Stimulated activated CD4-positive, alpha-beta T cell treated with anti-CD3 and anti-CD28 coated beads, Interleukin-1b, Interleukin-23, amount 100 ng/mL, for 48 hours (primary cell): ENCODE measurements at places on chromosomes 3 and 15.
A peak's percentile ranks its signal among the peaks of the same experiment; 100 is the strongest.

DNA sequence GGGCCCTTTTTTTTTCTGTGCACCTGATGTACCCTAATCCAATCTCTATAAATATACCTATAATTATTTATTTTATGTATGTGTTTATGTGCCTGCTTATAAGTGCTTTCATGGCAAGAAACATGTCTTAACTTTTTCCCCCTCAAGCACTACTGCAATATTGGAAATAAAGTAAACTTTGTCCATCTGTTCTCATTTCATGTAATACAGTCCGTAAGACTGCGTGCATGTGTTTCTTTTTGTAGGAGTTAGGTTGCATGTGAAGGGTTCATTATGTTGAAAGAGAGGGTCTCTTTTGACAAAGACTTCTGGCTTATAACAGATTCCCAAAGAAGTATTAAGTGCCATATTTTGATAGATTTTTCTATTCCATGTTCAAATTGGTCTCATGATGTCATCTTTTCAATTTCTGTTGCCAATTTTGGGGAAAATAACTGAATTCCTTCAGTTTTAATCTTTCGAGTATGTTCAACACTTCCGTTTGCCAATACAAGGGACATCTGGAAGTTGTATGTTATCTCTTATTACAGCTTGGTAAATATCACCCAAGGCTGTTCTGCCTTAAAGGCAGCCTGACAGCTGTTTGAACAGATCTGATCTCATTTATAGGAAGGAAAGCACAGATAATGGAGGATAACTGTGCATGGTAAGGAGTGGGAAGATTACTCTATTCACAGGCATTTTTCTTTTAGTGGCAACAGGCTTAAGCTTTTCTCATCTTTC lies 273.1 kb upstream of the SGO1 start:
- DNase-seq, result no peak

- no peak for DNase-seq
Measured at GRCh38 chr15:90188914-90189748, 12.0 kb upstream of the SEMA4B start.

- no peak for DNase-seq
Measured at GRCh38 chr15:63942486-63943365, 103.6 kb downstream of the DAPK2 start.

DNA sequence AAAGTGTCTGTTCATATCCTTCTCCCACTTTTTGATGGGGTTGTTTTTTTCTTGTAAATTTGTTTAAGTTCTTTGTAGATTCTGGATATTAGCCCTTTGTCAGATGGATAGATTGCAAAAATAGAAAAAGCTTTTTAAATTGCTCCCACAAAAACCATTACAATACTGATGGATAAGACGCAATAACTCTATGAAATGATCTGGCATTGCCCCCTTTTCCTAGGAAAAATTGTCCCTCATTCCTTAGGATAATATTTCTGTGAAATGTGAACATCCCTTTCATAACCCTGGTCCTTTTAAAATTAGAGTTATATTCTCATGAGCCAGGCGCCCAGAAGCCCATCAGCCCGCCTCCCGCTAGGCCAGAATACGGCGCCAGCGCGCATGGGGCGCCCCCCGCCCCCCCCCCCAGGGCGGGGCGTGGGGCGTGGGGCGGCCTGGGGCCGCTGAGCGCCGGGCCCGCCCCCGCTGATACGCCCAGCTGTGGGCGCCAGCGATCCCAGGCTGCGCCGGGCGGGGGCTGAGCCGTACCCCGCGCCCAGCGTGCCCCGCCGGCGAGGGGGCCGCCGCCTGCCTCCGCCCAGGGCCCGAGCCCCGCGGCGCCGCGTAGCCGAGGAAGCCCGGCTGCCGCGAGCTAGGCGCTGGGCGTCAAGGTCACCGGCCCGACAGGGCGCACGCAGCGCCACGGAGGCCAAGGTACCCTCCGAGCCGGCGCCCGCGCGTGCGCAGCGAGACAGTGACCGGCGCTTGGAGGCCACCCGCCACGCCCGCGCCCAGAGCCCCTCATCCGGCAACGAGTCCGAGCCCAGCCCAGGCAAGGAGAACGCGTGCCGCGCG lies 11.1 kb upstream of the ROPN1B start:
- DNase-seq, result no peak

DNA sequence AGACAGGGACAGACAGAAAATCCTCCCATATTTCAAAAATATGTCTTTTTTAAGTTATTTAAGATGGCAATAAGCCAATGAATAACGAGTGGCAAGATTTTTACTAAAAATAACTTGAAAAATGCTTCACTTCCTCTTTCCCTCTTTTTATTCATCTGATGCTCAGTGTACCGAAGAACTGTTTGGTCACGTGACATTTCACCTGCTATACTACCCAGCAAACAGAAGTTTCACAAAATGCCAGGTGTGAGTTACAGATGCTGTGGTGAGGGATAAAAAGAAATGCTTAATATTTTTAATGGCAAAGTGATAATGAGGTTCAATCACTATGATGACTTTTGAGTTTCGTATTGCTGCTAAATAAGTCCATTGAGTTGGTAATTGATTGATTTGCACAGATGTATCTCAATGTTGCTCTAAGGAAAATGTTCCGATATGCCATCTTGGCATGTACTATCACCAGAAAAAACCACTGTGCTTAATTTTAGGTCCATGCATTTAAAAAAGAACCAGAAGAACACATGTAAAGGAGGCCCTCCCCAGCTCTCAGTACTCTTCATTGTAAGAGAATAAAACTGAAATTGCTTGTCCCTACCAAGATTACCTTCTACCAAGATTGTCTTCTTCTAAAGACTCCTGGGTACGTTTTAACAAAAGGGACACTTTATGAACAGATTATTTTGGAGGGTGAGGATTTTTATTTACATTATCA lies 26.0 kb upstream of the SEC62 start:
- DNase-seq, result no peak

DNA sequence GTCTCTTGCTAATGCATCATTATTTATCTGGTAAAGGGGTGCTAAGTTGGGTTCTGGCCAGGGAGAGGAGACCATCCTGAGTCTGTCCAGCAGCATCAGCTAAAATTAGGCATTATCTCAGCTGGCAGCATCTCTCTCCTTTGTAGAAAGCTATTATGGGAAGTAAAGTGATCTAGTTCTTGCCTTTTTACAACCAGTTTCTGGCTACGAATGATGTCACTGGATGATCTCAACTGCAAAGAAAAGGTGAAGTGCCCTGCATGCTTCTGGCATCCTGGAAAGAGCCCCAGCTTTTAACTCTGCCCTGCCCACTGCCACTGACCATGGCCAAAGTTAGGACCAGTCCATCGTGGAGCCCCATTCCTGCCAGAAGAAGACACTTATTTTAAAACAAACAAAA lies 37.1 kb upstream of the IL12A start:
- no peak for DNase-seq

DNA sequence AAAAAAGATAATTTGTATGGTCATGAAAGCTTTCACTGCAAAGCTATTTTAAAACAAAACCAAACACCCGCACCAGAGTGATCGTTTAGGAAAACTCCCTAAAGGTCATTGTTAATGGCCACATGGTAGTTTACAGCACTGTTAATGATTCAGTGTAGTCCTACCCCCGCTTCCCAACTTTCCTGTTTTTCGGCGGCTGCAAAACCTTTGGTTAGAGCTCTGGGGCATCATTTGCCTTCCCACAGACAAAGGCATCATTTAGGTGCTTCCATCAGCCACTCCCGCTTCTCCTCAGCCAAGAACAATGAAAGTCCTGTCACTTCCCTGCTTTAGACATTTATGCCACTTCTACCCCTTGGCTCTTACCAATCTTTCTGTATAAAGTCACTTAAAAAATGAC lies 10.6 kb downstream of the MELTF start:
- DNase-seq, result no peak

- DNase-seq, result no peak
Measured at GRCh38 chr15:45918839-45919238, 284.0 kb downstream of the SQOR start.

DNA sequence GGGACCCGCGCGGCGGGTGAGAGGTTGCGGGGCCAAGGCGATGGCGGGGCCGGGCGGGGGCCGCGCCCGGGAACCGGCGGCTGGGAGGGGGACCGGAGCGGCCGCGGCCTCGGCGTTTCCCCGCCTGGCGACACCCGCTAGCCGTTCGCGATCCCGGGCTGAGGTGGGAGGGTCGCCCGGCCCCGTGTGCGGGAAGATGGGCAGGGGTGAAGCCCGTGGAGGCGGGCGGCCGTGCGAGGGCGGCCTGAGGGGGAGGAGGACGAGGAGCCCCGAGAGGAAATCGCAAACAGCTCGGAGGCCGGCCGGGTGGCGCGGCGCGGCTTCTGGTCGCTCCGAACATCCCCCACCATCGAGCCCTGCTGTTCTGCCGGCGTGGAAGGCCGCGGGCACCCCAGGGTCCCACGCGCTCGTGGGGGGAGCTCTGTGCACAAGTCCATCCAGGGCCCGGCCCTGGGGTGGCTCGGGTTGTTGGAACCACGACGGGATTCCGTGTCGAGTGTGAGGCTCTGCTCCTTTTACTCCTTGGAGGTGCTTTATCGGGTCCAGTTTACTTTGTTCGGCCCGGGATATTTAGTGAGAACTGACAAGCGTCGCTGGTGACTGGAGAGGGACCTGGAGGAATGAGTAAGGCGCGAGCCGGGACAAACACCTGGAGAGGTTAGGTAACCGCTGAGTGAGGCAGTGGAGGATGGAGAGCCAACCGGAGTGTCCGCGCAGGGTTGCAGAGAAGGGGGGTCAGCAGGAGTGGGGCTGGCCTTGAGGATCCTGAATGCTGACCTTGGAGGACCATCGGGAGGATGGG lies 728 bp downstream of the CRTC3 start:
- peak; percentile 39 for DNase-seq

DNA sequence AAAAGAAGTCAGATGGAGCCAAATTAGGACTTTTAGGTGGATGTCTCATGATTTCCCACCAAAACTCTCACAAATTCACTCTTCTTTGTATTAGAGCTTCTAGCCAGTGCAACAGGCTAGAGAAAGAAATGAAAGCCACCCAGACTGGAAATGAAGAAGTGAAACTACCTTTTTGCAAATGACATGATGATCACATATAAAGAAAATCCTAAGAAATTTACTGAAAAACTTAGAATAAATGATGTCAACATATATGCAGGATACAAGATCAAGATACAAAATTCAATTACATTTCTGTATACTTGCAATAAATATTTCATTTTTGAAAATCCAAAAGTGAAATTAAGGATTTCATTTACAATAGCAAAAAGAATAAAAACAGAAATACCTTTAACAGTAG lies 110.8 kb downstream of the LRIG1 start:
- DNase-seq, result no peak
